ENCODE measurements at places on chromosomes 1 and 21.

- DNase-seq = no peak
These were observed 278.8 kb downstream of the KIF26B start for GRCh38 chr1:245433561-245433960.

DNA sequence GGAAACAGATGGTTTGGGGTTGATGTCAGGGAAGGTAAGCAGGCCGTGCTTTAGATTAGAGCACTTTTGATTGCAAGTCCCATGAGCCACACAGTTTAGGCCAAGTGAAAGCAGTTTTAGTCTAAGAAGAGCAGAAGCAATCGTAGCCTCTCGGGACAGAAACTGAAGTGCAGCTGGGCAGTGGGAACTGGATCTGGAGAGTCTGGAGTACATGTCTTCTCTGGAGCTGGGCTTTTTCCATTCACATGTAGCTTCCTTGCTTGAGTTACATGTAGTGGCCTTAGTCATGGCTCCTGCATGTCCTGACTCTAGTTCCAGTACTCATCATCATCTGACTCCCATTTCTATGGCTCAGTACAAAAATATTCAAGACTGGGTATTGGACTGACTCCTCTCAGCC is 16.7 kb downstream of the CAMTA1 start:
- no peak for DNase-seq

GRCh38 chr1:119535381-119535780 is 28.4 kb downstream of the HSD3B1 start:
- no peak for DNase-seq

GRCh38 chr1:37156646-37157045 is 122.3 kb upstream of the GRIK3 start:
- no peak for DNase-seq

DNA sequence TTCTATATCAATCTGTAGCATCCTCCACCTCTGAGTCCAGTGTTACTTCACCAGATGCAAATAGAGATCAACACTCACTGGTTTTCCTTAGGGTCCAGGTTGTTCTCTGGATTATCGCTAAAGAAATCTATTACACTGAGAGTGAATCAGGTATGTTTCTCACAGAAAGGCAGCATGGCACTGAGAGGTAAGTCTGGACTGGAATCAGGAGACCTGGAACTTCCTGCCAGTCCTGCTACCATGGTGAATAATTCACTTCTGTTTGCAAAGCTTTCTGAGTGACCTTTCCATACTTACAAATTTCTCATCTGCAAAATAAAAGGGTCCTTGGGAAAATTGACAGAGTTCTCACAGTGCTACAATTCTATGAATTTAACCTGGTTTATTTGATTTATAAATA is 1583.3 kb downstream of the MRPL39 start:
- no peak for DNase-seq

DNA sequence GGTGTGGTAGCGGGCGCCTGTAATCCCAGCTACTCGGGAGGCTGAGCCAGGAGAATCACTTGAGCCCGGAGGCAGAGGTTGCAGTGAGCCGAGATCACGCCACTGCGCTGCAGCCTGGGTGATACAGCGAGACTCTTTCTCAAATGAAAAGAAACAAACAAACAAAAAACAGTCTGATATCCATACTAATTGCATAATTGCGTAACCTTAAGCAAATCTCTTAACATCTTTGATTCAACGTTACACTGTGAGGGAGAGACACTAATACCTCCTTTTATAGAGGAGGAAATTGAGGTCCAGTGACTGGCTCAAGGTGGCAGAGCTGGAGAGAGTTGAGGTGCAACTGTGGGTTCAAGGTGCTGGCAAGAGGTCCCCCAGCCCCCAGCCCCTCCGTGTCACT is 12.6 kb upstream of the COX20 start:
- no peak for DNase-seq

DNA sequence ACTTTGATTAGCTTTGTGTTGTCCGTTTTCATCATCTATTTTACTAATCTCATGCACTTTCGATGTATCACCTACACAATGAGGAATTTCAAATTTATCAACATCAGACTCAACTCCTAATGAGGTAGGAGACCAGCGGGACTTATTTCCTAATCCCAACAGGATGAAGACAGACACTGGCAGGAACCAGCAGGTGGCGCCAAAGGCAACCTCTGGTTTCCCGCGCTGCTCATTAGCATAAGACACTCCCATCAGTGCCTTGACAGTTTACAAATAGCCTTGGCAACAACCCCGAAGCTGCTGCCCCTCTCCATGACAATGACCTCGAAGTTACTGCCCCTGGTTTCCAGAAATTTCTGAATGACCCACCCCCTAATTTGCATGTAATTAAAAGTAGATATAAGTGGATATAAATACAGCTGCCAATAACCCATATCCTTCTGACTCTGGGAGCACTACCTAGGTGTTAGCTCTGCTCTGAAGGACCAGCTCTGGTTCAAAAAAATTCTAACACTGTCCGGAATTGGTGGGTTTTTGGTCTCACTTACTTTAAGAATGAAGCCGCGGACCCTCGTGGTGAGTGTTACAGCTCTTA is 974.8 kb downstream of the ADGRL2 start:
- DNase-seq = no peak

- DNase-seq = peak; percentile 58
These were observed 317.0 kb downstream of the USP25 start for GRCh38 chr21:16046656-16047330.

GRCh38 chr1:199272139-199272544 is 633.3 kb downstream of the PTPRC start:
- DNase-seq = peak; percentile 15

DNA sequence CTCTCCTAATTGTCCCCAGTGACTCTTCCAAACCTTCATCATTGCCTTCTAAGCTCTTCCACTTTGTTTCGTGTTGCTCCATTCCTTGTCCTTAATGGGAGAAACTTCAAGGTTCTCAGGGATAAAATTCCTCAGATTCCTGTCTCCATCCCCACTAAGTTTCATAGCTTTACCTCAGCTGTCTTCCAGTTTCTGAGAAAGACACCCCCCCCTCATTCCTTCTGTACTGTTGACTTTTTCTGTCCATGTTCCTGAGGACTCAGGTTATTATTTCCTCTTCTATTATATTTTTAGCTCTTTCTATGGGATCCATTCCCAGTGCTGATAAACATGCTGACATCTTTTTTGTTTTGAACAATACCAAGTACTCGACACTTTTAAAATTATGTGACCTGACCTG is 215.3 kb upstream of the PTGFR start:
- DNase-seq = no peak
